Epithelial cell of prostate (primary cell): ENCODE measurements at places on chromosomes 11 and 22.

GRCh38 chr22:19062139-19062942 is 59.9 kb downstream of the DGCR2 start:
- no peak for DNase-seq

DNA sequence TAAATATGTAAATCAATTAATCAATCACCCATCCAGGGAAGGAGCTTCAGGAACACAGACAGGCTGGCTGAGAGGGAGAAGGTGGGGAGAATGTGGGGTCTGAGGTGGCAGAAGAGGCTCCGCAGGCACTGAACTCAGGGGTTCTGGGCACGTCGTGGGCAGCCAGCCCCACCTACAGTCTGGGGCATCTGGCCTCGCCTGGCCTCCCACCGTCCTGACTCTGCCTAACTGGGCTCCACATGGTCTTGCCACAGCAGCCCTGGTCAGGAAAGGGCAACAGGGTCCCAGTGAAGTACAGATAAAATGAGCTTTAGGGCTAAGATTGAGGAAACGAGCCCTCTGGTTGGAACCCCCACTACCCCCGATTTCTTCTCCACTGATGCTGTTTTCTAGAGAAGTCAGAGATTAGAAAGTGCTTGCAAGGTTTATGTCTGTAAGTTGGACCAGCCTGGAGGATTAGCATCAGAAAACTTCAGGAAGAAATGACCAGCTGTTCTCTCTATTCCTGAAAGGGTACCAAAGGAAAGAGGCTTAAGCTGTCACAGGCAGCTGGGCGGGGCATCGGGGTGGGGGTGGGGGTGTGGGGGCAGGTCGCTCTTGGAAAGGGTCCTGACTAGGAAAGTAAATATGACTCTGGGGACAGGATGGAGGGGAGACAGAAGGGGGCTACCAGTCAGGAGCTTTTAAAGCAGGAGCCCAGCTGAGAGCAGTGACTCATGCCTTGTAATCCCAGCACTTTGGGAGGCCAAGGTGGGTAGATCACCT is 261.7 kb downstream of the BUD13 start:
- no peak for DNase-seq

DNA sequence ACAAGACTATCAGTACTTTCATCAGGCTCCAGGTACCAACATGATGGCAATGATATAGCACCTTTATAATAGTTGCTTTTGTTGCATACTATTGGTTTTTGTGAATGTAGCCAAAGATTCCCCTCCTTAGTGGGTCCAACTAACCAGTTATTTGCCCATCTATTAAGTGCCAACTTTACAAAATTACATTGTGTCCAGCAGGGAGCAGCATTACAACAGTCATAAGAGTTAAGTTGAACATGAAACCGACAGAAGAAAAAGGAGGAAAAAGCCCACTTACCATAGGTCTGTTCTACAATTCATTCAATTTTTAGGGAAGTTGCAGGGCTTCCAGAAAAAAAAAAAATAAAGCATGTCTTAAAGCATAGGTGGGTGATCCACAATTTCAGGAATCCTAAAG is 21.6 kb downstream of the IMMP1L start:
- no peak for DNase-seq

GRCh38 chr11:113697756-113698407 is 8.2 kb downstream of the TMPRSS5 start:
- no peak for DNase-seq

DNA sequence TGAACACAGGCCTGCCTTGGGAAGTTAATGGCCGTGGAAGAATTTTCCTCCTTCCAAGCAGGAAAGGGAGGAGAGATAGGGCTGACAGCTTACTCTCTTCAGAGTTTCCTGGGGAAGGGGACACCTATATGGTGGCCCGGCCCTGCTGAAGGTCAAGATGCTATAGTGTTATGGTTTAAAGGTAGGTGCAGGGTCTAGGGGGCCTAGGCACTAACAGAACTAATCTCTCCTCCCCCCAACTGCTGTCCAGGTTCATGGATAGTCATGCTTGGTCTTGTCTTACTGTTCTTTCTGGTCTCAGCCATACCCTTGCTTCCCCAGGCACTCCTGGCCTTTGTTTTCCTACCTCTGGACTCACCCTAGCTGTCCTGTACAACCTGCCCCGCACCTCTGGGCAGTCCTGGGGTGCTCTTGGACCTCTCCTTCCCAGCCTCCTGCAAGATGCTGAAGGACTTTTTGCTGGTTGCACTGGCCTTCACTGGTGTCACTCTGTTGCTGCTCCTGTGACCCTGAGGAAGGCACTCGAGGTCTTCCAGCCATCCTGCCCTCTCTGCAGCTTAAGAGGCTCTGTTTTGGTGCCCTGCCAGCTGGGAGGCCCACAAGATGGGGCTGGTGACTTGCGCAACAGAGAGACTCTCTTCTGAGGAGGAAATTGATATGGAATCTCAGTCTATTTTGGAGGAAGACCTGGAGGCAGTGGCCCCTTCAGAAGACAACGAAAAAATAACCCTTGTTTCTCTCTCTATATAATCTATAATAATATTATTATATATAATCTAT is 17.9 kb downstream of the SEC14L3 start:
- no peak for DNase-seq

- peak; percentile 12 for DNase-seq
Measured at GRCh38 chr11:63738720-63739360, 29.7 kb downstream of the ZFTA start.

DNA sequence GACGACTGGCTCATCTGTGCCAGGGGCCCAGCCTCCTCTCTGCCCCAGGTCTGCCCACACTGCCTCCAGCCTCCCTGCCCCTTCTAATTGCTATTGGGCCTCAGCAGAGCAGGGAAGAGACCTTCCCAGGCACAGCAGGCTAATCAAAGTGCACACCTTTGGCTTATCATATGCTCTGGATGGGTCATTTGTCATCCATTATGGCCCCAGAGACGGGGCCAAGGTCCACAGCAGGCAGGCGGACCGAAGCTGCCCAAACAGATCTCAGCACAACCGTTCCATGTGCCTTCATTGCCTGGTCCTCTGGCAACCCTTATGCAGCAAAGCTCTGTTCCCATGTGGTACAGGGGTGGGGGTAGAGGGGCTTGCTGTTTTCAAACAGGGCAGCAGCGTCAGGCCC is 66.6 kb downstream of the TP53I11 start:
- DNase-seq = no peak

DNA sequence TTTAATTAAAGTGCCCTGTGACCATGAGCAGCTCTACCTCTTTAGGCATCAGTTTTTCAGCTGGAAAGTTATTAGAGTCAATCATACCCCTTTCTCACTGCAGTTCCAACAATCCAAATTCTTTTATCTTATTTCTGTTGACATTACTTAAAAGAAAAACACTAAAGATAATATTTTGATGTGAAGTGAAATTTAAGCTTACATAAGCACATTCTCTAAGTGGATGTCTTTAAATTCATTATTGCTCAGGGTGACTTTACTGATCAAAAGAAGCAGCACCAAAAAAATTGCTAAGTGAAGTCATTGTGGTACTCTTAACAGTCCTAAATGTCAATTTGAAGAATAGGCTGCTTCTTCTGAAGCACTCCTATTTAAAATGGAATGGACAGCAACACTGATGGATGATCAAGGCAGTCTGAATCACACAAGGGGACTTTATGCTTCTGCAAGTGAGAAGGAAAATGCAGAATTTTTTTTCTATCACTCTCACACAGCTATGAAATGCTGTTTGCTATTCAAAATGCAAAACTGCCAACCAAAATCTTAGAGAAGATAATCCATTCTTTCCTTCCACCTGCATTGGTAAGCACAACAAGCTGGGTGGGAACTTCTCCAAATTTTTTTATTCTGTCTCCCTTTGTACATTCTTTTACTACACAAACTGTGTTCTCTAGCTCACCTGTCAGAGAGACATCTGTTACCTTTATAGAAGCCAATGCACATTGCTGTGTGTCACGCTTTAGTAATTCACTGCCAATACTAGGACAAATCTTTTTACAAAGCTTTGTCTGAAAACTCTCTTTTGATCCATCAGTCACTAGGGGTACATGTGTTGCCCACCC is 179.9 kb downstream of the GRIA4 start:
- DNase-seq = no peak

DNA sequence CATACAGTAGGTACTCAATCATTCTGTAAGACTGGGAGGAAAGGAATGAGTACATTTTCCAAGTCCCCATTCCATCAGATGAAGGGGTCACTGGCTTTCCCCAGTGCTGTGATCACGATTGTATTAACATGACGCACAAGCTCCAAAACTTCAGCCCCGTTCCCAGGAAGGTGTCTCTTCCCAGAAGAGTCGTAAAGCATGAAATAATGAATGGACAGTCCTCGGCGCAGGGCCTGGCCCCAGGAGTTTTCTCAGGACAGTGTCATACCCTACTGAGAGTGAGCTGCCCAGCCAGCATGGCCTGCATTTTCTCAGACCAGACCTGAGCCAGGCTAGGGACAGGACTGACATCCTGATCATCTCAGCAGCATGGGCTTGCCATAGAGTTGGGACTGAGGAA is 80.7 kb downstream of the PARVA start:
- no peak for DNase-seq

- DNase-seq = no peak
Measured at GRCh38 chr11:16059332-16059731, 297.0 kb downstream of the SOX6 start.

- no peak for DNase-seq
Measured at GRCh38 chr11:47765086-47765485, 2.1 kb downstream of the FNBP4 start.

- no peak for DNase-seq
Measured at GRCh38 chr22:43798492-43798891, 13.6 kb downstream of the EFCAB6 start.
